Cardiac septum (tissue), 1 donor: ENCODE measurements at places on chromosomes 7 and 10. TPM values are rescaled to one million over a fixed set of nuclear protein-coding genes. Genes with fewer than 3 reads are reported as not detected.

Gene FAM237B
- total RNA-seq: not detected

Gene EIF5AL1
- 0.08 TPM for total RNA-seq

GRCh38 chr10:61835069-61835945 lies 66.2 kb upstream of the ARID5B start:
- DNase-seq: no peak

GRCh38 chr10:127024685-127025435 lies 119.6 kb downstream of the DOCK1 start:
- DNase-seq: no peak

- DNase-seq: no peak
These were observed 2.0 kb downstream of the GFRA1 start for GRCh38 chr10:116270771-116271592.

DNA sequence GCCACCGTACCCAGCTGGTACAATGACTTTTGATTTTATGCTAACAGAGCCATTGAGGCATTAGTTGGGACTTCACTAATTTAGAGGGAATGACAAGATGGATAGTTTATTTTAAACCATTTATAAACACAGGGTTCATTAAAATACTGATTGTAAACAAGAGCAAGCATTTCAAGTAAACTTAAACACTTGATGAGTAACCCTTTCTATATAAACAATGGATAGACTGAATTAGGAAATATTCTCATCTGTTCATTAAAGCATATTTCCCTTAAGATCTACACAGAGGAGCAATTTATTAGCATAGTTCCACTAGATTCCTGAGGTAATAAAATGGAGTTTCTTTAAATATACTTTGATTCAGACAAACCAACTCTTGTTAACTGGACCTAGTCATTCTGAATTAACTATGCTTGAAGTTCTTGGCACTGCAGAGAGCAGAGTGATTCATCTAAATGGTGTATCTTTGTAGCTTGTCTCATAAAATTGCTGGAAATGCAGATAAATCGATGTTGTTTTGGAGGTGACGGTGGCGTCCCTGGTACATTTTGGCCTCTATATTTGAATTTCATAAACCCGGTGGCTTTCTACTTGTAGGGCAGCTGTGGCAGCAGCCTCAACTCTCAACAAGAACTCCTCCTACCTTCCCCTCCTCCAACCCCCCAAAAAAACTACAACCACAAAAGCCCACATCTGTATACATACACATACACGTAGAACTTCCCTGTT lies 15.4 kb upstream of the VDAC2 start:
- DNase-seq: peak; percentile 19
